ENCODE measurements at places on chromosomes 1 and 21.

DNA sequence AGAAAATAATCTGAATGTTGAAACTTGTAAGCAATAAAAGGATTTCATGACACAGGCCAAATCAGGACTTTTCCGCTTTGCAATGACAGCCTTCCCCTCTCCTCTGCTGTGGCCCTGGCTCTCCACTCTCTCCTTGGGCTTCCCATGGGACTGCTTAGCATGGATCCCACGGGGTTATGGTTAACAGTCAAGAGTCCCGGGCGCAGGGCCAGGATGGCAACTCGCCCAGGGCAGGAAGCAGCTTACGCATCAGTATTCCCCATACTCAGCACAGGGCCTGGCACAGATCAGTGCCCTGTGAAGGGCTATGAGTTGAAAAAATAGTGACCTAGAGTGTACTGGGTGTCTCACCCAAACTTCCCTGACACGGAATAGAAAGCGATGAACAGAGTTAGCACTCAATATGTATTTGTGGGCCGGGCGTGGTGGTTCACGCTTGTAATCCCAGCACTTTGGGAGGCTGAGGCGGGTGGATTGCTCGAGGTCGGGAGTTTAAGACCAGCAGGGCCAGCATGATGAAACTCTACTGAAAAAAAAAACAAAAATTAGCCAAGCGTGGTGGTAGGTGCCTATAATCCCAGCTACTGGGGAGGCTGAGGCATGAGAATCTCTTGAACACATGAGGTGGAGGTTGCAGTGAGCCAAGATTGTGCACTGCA lies 29.1 kb upstream of the GRHL3 start:
- DNase-seq: no peak

- no peak for DNase-seq
These were observed 222.8 kb downstream of the TPR start for GRCh38 chr1:186152227-186152619.

DNA sequence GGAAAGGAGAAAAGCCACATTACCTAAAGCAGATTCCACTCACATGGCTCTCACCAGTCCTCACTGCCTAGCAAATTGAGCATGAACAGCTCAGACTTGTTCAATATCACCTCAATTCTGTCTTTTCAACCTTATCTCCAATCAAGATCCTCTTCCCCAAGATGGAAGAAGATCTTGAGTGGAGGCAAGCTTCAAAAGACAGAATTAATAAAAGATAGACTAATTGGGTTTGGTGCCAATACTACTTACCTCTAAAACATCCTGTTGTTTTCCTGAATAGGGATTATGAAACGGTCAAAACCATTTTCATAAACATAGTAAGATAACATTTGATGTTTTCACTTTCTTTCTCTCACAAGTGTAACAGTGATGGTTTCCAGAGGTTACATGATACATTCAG lies 349.2 kb upstream of the PLD5 start:
- DNase-seq: no peak

DNA sequence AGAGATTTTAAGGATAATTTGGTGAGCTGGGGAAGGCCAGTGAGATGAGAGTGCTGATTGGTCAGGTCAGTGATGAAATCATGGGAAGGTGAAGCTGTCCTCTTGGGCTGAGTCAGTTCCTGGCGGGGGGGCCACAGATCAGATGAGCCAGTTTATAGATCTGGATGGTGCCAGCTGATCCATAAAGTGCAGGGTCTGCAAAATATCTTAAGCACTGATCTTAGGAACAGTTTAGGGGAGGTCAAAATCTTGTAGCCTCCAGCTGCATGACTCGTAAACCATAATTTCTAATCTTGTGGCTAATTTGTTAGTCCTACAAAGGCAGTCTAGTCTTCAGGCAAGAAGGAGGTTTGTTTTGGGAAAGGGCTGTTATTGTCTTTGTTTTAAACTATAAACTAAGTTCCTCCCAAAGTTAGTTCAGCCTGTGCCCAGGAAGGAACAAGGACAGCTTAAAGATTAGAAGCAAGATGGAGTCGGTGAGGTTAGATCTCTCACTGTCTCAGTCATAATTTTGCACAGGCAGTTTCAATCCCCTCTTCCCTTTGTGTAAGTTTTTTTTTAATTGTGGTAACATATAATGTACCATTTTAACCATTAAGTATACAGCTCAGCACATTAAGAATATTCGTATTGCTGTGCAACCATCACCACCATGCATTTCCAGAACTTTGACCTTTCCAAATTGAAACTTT lies 39.4 kb downstream of the PTAFR start:
- no peak for DNase-seq

DNA sequence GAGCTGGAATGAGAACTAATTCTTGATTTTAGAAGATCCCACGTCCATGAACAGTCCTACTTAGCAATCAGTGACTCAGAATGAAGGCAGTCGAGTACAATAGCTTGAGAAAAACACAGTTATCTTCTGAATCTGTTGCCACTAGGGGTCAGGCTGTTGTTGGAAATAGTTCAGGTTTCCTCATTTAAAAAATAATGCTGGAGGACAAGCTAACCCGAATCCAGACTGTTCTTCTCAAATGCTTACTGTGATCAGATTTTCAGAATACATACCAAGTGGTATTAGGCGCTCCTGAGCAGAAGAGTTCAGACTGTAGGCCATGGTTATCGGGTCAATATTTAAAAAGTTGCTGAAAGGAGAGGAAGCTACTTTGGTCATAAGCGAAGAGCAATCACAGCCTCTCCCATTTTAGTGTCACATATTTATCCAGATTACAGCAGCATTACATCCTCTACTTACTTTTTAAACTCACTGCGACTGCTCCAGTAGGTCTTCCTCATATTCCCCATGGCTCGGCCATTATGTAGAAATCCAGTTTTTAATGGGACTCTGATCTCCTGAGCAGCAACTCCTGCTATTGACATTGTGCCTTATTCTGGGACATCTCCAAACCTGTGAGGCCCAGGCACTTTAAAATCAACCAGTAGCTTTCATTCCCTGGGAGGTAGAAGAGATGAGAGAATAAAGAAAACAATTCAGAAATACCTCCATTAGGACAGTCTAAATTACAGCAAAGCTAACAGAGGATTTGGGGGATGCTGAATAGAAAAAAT lies 10.9 kb downstream of the ERRFI1 start:
- peak; percentile 32 for DNase-seq

DNA sequence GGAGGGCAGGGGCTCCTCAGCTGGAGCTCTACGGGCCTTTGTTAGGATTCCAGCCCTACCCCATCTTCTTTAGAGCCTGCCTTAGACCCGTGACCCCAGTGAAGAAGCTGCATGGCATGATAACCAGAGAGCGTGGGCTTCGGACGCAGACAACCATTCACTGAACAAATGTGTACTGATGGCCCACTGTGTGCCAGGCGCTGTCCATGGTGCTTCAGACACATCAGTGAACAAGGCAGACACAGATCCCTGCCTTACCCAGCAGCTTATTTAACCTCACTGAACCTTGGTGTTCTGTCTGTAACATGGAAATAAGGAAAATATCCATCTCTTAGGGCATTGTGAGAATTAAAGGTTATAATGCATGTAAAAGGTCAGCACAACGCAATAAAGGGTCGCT lies 9.5 kb downstream of the CHIT1 start:
- DNase-seq: no peak

DNA sequence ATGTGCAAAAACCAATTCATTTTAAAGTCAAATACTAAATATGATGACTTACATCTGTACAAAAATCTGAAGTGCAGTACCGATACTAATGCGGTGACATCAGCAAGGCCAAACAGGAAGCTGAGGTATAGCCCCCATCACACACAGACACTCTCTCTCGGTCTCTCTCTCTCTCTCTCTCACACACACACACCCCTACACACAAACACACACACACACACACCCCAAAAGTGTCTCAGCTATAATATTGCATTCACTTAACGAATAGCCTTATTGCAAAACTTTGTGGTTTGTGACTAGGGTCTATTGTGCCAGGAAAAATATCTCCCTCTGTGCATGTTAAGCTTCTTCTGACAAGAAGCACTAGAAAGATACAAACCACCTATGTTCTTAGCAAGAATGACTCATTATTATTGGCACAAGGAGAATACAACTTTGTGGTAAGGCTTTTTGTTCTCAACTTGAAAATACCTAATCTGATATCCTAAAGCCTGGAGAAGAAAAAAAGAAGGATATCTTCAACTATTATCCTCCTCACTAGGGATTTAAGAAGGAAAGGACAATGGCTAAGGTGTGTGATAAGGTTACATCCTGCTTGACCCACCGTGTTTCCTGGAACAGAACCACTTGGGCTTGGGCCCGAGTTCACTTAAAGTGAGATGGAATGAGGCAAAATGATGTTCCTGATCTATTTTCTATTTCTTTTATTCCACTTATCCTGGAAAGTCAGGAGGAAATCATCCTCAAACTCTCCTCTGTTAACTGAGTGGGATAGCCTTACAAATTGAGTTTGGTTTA lies 107.1 kb downstream of the NIBAN1 start:
- no peak for DNase-seq

DNA sequence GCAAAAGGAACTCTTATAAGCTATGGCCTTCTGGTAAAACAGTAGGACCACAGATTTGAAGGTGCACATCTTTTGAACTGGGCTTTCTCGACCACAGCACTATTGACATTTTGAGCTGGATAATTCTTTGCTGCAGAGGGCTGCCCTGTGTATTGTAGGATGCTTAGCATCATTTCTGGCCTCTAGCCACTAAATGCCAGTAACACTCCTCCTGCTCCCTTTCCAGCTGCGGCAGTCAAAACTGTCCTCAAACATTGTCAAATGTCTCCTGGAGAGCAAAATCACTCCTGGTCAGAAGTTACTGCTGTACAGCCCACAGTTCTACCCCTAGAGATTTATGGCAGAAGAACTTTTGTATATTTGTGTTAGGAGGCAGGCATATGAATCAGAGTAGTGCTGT lies 836.7 kb downstream of the PLA2G4A start:
- DNase-seq: no peak

DNA sequence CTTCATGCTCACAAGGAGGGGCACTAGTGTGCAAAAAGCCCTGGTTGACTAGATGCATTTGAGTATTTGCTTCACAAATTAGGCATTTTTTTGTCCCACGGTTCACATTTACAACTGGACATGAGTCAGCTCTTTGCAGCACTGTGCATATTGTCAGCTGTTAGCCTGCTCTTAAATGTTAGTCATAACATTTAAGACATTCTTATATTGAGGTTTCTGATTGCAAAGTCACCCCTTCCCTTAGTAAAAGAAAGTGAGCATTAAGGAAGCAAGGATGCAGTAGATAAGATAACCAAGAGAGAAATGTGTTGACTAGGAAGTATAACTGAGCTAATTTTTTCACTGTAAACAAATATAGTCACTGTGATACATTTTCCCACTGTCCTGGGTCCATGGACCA lies 132.6 kb upstream of the CTTNBP2NL start:
- no peak for DNase-seq

DNA sequence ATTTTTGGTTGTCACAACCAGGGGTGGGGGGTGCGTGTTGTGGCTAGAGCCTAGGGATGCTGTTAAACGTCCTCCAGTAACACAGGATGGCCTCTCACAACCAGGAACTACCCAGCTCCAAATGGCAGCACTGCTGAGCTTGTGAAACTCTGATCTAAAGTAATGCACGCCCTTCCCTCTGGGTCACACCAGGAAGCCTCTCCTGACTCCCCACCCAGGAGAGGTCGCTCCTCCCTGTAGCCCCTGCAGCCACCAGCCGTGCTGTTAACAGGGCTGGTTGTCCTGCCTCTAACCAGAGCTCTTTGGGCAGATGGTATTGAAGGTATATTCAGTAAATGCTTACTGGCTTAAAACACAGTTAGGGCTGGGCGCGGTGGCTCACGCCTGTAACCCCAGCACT lies 73.2 kb downstream of the NKAIN1 start:
- no peak for DNase-seq

DNA sequence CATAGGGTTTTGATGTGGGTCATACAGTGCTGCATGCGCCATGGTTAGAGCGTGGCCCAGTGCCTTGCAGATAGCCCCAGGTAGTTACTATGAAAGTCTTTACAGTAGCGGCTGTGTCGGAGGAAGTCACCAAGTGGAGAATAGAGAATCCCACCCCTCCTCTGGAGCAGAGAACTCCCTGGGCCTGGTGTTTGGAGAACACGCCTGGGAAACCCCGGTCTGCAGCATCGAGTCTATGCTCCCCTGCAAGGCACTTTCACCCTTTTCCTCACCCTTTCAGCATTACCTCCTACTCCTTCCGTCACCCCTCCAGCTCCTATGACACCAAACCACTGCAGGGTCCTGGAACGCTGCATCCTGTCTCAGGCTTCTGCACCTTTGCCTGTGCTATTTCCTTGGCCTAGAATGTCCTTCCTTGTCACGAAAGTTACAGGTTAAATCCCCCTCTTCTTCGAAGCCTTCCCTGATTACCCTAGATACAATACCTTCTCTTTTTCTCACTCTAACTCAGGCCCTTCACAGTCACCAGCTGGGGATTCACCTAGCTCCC lies 2.7 kb upstream of the SLC1A7 start:
- DNase-seq: no peak

GRCh38 chr21:15252431-15252830 lies 187.6 kb upstream of the NRIP1 start:
- no peak for DNase-seq

- DNase-seq: no peak
These were observed 11.9 kb downstream of the RAP1A start for GRCh38 chr1:111631502-111631901.

- no peak for DNase-seq
These were observed 162.7 kb downstream of the HMCN1 start for GRCh38 chr1:185896863-185897262.

DNA sequence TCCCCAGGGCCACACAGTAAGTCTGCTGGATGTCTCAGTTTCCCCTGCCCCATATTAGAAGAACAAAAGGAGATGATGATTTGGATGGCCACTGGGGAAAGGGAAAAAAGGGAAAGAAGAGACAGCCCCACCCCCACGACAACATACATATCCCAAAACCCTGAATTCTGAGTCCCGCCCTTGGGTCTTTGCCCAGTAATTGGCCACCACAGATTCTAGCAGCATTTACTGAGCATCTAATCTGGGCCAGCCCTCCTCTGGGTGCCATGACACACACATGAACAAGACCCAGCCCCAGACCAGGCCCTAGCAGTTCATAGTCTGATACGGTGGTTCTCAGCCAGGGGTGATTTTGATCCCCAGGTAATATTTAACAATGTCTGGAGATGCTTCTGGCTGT lies 5.2 kb upstream of the TTC4 start:
- DNase-seq: no peak

GRCh38 chr1:197595304-197595904 lies 179.9 kb downstream of the DENND1B start:
- no peak for DNase-seq

DNA sequence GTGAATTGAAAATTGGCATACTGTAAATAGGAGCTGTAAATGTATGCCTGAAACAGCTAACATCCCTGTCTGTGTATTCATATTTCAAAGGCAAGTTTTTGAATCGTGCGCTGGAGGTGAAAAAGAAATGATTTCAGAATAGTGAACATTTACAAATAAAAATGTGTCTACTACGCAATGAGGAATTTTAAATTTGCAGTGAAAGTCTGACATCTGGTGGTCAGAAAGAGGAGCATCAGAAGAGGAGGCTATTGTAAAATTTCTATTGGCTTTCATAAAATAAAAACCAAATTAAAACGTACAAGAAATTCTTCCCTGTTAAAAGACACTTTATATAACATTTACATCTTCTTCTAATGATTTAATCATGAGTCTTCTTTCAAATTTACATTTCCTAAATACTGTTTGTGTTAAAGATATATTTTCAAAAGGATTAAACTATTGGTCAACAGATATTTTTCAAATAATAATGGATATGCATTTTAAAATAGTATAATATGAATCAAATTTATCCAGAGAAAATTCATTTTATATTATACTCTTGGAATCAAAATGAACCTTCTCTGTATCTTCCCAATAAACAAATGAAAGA lies 113.7 kb upstream of the RRP15 start:
- DNase-seq: no peak

GRCh38 chr1:208207388-208208131 lies 36.6 kb downstream of the PLXNA2 start:
- no peak for DNase-seq

GRCh38 chr1:243312952-243313634 lies 57.3 kb downstream of the SDCCAG8 start:
- no peak for DNase-seq
